ENCODE measurements at places on chromosomes 3 and 15.

DNA sequence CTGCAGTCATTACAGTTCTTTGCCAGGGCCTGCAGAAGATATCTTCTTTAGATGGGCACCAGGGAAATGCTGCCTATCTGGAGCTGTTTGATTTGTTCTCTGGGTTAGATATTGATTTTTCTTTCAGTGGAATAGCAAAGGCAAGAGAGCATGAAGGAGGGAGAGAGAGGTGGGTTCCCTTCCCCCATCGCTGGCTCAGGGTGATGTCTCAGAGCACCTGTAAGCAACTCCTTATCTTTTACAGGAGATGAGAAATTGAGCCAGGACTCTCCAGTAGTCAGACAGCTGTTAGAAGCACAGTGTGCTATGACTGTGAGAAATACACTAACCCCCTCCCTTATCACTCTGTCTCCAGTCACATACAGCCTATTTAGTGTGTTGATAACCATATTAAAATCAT lies 89.3 kb upstream of the SLC24A5 start:
- DNase-seq, result no peak

DNA sequence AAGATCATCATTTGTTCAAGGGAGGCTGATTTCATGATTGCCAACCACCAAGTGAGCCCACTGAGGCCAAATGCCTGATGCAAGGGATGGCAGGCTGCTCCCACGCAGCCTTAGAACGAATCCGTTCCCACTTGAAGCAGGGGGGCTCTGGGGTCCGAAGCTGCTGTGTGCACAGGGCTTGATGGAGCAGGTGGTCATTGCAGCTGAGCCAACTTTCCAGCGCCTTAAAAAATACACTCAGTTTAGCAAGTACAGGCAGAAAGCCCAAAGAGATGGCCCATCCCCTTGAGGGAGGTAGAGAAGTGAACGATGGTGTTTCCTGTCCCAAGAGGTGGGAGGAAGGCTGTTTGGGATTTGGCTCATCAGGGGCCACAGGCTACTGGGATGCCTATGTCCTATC lies 16.7 kb downstream of the LIMD1 start:
- no peak for DNase-seq

- no peak for DNase-seq
Observed at GRCh38 chr3:33889394-33890039, 91.1 kb downstream of the PDCD6IP start.

- DNase-seq, result no peak
Observed at GRCh38 chr3:195094191-195094921, 176.6 kb downstream of the XXYLT1 start.

- no peak for DNase-seq
Observed at GRCh38 chr3:53725387-53725995, 120.7 kb downstream of the CHDH start.

DNA sequence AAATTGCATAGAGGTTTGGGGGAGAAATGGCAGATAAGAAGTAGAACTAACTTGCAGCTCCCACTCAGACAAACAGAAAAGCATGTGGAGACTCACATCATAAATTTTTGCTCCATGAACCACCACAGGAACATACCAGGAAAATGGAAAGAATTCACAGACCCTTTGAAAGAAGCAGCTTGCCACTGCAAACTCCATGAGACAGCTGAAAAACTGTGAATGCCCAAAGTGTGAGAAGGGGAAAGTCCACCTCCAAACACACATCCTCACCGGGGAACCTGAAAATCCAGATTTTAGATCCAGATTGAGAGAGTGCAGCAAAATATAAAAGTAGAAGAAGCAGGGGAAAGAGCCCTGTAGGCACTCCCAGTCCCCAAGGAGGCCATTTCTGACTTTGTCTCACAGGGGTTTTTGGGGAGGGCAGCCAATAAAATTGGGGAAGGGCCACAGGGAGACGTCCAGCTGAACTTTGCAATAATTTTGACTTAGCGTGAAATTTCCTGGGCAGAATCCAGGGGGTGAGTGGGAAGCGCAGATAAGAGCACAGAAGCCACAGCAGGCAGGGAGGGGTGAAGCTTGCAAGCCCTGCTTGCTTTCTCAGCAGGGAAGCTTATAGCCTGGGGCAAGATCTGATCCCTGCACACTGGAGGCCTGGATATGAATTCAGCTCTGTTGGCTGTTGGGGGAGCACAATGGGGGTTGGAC lies 183.4 kb upstream of the UBE2E2 start:
- DNase-seq, result no peak

- no peak for DNase-seq
Observed at GRCh38 chr3:131582438-131582837, 79.7 kb upstream of the MRPL3 start.

DNA sequence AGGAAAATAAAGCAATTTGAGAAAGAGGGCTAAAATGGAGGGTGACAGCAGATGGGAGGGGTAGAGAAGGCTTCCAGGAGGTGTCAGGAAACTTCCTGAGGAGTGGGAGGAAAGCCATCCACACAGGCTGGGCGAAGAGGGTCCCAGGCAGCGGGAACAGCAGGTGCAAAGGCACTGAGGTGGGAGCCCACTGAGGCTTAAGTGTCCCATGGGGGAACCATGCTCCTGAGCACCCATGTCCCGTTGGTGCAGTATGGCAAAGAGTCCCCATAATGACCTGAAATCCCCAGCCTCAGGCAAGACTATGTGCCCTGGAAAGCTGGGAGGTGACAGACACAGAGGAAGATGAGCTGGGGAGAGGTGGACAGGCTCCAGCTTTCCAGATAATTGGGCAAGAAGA lies 30.0 kb downstream of the CFAP100 start:
- DNase-seq, result no peak

- no peak for DNase-seq
Observed at GRCh38 chr15:44144184-44144583, 50.9 kb downstream of the FRMD5 start.

DNA sequence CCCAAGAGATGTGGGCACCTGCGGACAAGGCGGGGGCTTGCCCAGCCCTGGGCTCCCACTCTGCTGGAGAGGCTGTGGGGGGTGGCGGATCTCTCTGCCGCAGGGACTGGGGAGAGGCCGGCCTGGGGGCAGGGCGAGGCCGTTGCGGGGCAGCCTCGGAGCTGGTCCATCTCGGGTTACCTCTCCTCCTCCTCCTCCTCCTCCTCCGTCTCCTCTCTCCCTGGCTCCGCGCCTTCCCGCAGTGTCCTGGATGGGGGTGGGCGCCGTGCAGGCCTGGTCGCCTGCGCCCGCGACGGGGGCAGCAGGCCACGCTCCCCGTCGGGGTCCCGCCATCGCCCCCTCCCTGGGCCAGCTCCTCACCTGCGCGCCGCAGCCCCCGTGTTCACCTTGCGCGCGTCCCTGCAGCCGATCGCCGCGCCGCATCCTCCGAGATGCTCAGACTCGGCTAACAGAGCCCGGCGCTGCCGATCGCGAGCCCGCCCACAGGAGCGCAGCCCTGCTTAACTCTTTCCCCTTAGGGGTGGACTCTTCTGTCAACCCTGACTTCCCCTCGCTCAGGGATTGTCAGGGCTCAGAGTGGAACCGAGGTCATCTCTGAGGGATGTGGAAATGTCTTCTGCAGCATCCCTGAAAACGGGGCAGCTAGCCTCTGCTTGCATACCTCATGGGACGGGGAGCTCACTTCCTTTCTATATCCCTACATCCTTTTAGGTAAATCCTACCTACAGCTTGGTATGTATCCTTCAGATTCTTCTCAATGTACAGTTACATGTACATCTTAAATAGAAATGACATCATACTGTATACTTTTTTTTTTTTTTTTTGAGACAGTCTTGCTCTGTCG lies at the start of gene PRRT3:
TSS of gene PRRT3 (minus strand) at position 447 of the 844 bp plus-strand sequence. CDS start 2,293 bp downstream, outside the sequence.
- DNase-seq, result peak; percentile 51

DNA sequence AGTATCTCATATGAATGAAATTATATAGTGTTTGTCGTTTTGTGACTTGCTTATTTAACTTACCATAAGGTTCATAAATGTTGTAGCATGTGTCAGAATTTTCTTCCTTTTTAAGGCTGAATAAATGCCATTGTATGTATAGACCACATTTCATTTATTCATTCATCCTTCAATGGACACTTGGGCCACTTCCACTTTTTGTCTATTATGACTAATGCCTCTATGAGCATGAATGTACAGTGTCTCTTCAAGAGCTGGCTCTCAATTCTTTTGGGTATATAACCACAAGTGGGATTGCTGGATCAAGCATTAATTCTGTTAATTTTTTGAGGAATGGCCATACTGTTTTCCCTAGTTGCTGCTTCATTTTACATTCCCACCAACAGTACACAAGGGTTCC lies 156.1 kb downstream of the VPS8 start:
- DNase-seq, result peak; percentile 10

DNA sequence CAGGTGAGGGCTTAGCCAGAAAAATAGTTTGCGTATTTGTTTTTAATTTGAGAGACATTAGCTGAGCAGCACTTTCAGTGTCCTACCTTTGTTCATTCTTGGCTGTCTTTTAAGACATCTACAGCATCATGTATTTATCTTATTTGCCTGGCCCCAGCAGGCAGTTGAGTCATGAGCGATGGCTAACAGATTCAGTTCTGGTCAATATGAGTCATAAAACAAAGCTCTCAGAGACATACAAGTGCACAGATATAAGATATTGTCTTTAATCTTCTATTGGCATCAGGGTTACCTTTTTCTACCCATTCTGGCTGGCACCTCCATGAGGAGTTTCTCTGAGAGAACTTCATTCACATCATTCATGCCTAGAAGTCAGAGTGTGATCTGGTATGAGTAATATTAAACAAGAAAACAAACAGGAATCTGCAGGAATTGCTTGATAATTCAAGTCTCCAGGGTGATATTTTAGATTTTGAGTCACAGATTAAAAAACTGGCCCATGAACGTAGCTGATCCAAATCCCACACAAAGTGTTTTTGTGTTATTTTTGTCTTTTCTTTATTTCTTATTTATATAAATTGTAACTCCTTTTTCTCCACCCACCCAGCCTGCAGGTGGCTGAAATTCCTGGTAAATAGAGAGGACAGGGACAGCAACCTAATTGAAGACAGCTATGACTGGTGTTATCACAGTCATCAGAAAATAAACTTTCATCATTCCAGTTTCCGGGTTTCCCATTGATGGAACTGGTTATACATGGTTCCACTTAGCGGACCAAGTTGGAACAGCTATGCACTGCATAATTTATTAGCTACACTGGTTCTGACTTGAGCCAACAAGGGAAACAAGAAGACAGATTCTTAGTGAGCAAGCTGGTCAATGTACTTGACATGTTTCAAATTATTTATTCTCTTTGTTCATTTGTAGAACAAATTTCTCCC lies 47.3 kb downstream of the PLSCR2 start:
- DNase-seq, result no peak

DNA sequence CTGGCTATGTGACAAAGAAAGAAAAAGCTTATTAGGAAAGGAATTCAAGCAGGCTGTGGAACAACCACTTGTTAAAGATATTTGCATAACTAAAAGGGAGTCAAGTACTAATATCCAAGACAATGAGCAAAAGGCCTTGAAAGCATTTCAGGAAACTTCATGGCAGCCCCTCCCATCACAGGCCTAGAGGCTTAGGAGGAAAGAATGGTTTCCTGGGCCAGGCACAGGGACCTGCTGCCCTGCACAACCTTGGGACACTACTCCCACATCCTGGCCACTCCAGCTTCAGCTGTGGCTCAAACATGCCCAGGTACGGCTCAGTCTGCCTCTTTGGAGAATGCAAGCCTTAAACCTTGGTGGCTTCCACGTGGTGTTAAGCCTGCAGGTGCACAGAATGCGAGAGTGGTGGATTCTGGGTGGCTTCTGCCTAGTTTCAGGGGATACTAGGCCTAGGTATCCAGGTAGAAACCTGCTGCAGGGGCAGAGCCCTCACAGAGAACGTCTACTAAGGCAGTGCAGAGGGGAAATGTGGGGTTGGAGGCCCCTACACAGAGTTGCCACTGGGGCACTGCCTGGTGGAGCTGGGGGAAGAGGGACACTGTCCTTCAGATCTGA lies 121.6 kb downstream of the OPA1 start:
- DNase-seq, result no peak

GRCh38 chr15:48856942-48857341 lies 21.0 kb upstream of the EID1 start:
- no peak for DNase-seq

GRCh38 chr3:168152149-168152548 lies 56.4 kb upstream of the GOLIM4 start:
- no peak for DNase-seq

DNA sequence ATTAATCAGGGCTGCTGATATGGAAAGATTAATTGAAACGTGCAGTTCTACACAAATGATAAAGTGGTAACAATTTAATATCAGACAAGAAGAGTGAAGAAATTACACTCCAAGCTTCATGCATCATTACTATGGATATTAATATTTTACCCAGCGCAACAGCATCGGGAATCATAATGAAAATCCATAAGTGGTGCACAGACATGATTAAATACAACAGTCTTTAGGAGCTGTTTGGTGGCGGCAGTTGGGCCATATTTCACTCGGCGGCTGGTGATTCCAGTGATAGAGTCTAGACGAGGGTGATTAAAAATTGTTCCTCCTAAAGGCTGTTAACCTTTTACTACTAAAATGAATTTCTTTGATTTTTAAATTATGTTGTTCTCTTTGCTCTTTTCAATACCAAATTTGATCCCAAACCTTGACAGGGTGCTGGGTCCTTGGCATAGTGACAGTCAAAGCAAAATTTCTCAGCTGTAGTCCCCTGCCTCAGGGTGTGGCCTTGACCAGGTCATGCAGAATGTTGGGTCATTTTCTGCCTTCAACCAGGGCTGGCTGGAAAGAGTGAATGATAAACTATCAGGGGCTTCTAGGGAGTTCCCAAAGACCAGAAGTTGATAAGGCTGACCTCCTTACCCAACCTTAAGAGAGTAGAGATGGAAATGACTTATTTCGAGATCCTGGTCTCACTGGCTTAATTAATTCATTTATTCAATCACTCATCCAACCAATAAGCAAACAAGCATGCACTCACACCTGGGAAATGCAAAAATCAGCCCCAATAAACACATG lies 392.0 kb downstream of the IL20RB start:
- DNase-seq, result no peak

- DNase-seq, result no peak
Observed at GRCh38 chr3:40566694-40567093, 41.9 kb downstream of the ZNF621 start.

DNA sequence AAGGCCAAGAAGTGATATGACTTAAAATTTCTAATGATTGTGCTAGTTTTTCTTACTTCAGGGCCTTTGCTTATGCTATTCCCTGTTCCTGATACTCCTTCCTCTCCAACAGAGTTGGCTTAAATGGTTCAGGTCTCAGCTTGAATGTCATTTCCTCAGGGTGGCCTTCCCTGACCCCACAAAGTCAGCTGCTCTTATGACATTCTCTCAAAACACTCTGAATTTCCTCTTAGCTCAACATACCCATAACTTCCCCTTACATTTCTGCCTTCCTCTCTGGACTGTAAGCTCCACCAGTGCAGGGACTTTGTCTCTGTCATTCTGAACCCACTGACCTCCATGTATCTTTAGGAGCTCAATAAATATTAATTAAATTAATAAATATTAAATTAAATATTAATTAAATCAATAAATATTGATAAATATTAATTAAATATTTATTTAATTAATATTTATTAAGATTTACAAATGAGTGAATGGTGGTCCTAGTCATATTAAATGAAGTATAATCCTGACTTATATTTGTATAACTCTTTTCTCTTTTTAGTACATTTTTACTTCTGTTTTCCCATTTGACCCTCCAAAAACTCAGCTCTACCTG lies 17.9 kb upstream of the TMCC1 start:
- peak; percentile 86 for DNase-seq

GRCh38 chr15:77196381-77196780 lies 125.5 kb upstream of the TSPAN3 start:
- no peak for DNase-seq

GRCh38 chr15:53979051-53979788 lies 979 bp downstream of the UNC13C start:
- DNase-seq, result no peak
